ENCODE measurements at places on chromosomes 7 and 10.

DNA sequence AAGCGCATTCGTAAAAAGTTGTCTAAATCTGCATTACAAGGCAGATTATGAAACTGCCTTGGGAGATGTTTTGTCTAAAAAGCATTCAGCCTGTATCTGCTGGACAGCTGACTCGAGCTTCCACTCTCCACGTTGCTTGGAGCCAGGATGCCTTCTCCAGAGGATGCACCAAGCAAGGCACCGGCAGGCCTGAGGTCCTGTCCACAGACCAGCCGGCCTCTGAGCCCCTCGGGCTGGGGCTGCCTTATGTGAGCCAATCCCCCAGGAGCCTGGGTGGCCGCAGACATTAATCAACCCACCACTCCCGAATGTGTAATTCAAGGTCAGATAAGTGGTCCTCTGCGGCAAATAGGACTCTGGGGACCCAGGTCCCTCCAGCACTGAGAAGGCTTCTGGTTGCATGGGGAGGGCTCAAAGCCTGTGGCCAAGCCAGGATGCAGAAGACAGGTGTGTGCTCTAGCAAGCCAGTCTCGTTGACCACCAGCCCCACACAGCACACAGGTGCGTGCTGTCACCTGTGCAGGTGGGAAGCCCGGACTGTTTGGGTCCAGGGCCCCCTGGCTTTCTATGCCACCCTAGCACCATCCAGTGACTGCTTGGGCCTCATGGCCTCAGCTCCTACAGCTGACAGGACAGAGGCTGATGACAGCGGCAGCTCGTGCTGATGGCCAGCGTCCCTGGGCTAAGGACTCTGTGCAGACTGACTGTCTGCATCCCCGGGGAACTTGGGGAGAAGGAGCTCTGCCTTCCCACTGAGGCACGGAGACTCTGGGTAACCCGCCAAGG lies 4.8 kb upstream of the RET start:
- no peak for DNase-seq

GRCh38 chr10:124878457-124878739 lies 63.5 kb upstream of the ZRANB1 start:
- DNase-seq = no peak

DNA sequence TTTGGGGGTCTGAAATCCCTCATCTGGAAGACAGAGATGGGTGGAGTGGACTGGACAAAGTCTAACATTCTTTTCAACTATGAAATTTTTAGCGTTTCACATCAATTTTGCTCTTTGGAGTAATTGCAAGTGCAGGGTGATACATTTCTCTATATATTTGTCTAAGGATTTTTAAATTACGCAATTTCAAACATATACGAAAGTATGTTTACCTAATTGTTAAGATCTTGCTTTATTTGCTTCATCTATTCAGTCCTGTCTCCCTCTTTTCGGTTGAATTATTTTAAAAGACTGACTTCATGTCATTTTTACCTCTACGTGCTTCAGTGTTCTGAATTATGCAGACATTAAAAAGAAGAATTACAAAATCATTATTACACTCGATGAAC lies 101.9 kb upstream of the CREB5 start:
- no peak for DNase-seq

- DNase-seq = no peak
Measured at GRCh38 chr7:44102846-44103565, 1.1 kb upstream of the AEBP1 start.

DNA sequence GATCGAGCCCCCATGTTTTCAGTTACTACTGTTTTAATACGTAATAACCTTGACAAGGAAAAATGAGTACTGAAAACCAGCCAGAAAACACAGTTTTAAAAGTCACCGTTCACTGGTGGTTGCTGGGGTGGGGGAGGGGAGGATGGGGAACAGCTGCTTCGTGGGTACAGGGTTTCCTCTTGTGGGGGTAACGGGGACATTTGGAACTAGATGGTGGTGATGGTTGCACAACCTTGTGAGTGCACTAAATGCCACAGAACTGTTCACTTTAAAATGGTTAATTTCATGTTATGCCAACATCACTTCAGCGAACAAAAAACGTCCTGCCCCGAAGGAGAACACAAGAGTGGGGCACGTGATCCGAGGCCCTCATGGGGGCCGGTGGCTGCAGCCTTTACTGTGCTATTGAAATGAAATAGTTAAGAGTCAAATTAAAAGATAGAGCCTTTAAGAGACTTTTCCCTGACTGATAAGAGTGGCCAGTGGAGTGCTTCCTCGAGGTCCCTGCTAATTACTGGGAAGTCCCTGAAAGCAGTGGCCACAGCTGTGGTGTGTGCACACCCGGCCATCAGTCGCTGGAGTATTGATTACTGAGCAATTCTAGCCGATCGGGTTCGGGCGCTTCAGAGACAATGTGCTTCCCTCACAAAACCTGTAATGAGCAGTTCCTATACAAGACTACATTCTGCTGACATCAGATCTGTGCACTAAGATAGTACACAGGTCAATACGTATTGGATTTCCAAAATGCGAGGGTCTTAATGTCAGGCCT lies 80.3 kb downstream of the EBF3 start:
- DNase-seq = no peak

DNA sequence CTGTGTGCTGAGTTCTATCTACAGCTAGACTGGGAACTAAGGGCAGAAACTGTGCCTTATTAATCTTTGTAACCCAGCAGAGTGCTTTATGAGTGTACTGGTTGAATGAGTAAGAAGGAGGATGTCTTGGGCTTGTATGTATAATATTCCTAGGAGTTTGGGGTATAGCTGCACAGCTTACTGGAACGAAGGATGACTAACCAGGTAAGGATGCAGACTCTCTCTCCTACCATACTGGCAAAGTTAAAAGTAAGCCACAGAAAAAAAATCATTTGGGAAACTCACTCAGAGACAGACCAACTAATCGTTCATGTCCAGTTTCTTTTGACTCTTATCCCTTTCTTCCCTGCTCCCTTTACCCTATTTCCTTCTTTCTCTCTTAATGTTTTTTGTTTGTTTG lies 1.4 kb upstream of the DHTKD1 start:
- DNase-seq = no peak

- DNase-seq = no peak
Measured at GRCh38 chr10:70272925-70273316, 10.9 kb downstream of the NPFFR1 start.

- no peak for DNase-seq
Measured at GRCh38 chr7:7921830-7922229, 46.8 kb upstream of the GLCCI1 start.

- no peak for DNase-seq
Measured at GRCh38 chr10:14757394-14757793, 17.3 kb downstream of the FAM107B start.

- DNase-seq = no peak
Measured at GRCh38 chr10:27383595-27384542, 120.2 kb upstream of the RAB18 start.

DNA sequence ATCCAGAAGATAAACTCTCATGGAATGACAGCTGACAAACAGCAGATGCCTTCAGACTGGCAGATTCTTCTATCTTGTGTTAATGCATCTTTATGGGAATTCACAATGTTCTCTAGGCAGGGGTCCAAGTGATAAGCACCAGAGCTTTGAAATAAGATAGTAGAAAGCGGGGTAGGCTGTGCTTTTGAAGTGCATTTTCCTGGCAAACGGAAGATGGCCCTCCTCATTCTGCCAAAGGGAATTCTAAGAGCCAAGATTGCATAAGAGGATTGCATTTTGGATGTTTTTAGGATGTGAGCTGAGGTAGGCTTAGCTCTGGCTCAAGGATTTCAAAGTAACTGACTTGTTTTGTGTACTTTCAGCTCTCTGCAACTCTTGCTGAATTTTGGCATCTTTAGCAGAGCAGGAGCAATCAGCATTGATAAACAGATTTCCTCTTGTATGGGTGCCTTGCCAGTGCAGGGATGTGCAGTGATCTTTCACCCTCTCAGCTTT lies 298.5 kb upstream of the KLF6 start:
- no peak for DNase-seq

GRCh38 chr7:381211-382042 lies 91.5 kb downstream of the FOXL3 start:
- DNase-seq = no peak

DNA sequence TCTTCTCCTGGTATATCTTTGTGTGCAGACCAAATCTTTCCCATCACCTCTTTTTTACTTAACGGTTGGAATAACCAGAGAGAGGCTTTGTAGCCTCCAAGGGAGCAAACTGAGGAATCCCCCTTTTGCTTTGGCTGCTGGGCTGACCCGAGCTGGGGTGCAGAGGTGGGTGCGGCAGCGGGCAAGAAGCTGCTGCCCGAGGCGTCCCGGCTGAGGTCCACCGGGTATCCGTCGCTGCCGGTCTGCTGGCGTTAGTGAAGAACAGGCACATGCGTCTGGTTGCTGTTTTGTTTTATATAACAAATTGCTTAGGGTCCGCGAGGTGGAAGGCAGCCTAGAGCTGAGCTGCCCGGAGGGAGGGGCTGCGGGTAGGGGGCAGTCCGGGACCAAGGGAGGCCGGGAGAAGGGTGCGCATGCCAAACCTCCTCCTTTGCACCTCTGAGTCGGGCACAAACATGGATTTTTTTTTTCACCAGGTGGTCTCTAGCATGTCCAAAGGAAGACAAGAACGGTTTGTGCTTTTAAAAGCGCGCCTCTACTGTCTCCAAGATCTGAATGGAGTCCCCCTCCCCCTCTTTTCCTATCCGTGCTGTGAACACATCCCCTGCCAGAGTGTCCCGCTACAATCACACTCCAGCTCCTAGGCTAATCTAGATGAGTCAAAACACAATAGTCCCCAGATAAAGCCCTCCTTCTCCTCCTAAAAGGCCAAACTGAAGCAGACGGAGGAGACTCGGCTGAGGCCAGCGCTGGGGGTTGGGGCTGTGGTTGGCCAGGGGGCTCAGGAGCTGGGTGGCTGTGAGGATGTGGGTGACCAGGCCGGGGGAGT lies 6.8 kb upstream of the GATA3 start:
- DNase-seq = no peak

DNA sequence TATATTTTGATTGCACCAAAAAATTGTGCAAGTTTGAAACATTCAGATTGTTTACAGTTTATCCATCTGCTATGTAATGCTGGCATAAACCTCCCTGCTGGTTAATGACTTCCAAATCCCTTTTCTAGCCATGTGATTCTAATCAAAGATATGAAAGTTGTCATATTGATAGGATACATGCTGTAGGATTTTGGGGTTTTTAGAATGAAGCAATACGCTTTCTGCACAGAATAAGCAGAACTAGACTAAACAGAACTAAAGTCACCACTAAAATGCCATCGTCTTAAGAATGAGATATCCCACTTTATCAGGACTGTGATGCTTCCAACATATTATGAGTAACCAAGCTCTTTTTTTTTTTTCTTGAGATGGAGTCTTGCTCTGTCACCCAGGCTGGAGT lies 856 bp downstream of the SSMEM1 start:
- no peak for DNase-seq

- DNase-seq = peak; percentile 80
Measured at GRCh38 chr7:146116521-146117222, at the start of gene CNTNAP2. Gene CNTNAP2 (plus strand): TSS chr7:146116801. CDS start chr7:146116877, 76 bp downstream.

- peak; percentile 78 for DNase-seq
Measured at GRCh38 chr10:131645756-131646155, 255.1 kb upstream of the PPP2R2D start.

- DNase-seq = no peak
Measured at GRCh38 chr10:52615756-52616394, 156.7 kb downstream of the MBL2 start.

- DNase-seq = no peak
Measured at GRCh38 chr10:62083412-62084267, 182.1 kb downstream of the ARID5B start.

DNA sequence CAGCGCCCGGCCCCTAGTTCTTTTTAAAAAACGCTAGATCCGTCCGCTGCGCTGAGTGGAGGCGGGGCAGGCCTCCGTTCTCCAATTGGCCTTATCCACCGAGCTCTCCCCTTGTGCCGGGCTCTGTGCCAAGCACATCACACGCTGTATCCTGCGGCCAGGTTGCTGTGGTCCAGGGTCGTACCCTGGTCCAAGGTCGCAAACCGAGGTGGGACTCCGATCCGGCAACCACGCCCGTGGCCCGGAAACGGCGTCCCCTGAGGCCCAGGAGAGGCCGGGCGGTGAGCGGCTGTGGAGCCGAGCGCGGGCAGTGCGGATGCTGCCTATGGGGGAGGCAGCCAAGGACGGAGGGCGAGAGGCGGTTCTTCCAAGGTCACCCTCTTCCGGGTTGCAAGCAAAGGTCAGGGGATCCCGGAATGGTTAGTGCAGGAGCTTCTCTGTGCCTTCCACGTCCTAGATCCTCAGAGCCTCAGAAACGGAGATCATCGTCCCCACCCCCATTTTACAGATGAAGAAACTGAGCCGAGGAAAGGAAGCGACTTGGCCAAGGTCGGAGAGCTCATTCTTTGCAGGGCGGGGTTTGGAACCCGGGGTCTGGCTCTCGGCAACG lies 72.4 kb upstream of the LRRC4 start:
- no peak for DNase-seq

Data from osteocyte (in vitro differentiated cells).